Testis (tissue), 5 donors: ENCODE measurements at places on chromosomes 3 and 15.

DNA sequence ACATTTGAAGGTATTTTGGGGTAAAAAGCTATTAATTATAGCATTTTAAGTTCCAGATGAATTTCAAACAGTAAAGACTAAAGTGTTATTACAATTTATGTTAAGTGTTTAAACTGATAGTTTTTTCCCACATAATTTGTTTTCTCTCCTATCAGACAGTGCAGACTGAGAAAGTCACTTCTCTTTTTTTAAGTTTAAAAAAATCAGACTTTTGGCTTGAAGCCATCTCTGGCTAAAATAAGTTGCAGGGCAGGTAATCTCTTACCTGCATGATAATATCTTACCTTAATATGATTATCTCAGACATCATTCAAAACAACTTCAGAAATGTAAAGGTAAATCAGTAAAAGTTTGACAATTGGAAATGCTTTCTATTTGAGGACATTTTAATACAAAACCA lies 21.5 kb upstream of the RAB6B start:
- H3K27me3 ChIP-seq, result no peaks in the 10 kb centered on the region
- H3K36me3 ChIP-seq, result no peaks in the 10 kb centered on the region
- no peaks in the 10 kb centered on the region for H3K4me1 ChIP-seq
- H3K4me3 ChIP-seq, result no peak overlapping the region
- H3K27ac ChIP-seq, result no peak overlapping the region

GRCh38 chr3:179260949-179261765 lies 10.2 kb upstream of the KCNMB3 start:
- H3K4me1 ChIP-seq, result no peaks in the 10 kb centered on the region
- H3K27me3 ChIP-seq, result no peaks in the 10 kb centered on the region
- no peaks in the 10 kb centered on the region for H3K36me3 ChIP-seq
- peak; percentile 74 for DNase-seq

- H3K27me3 ChIP-seq, result no peaks in the 10 kb centered on the region
- no peak for DNase-seq
- H3K4me3 ChIP-seq, result no peak overlapping the region
- no peaks in the 10 kb centered on the region for H3K36me3 ChIP-seq
Measured at GRCh38 chr3:168220556-168220955, 124.8 kb upstream of the GOLIM4 start.

DNA sequence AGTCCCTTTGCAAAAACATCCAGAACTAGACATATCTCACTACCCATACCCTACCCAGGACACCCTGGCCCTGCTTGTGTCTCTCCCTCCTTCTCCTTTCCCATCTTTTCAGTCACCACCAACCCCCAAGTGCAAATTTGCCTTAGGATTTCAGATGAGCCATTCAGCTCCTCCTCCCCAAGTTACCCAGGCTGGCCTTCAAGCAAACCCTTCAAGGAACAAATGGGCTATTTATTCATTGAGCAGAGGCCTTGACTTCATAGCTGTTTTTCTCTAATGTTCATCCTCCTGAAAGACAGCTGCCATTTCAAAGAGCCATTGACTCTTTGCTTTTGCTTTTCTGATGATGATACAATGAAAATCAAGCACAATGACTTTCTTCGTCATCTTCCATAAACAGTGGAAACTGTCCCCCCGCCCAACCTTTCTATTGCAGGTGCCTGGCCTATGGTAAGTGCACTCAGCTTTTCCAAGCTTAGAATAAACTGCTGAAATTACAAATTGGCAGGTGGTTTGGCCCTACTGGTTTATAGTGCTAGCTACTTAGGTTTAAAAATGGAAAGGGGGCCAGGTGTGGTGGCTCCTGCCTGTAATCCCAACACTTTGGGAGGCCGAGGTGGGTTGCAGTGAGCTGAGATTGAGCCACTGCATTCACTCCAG lies 26.1 kb upstream of the KLHL6 start:
- no peak overlapping the region for H3K4me3 ChIP-seq
- no peaks in the 10 kb centered on the region for H3K36me3 ChIP-seq
- peaks cover 37% of the 10 kb centered on the region for H3K4me1 ChIP-seq

GRCh38 chr3:38297537-38297936 lies 15.4 kb downstream of the SLC22A14 start:
- no peak overlapping the region for H3K4me3 ChIP-seq
- no peaks in the 10 kb centered on the region for H3K4me1 ChIP-seq
- no peak overlapping the region for H3K27ac ChIP-seq
- no peak for DNase-seq

GRCh38 chr15:40470423-40471104 lies at the start of gene CHST14:
Gene CHST14, plus strand, starts transcription at chr15:40470984. Its CDS starts 230 bp downstream, at chr15:40471214.
- peak; percentile 43 for DNase-seq
- no peaks in the 10 kb centered on the region for H3K27me3 ChIP-seq
- H3K4me3 ChIP-seq, result peak within 1 kb of the TSS; percentile 85
- no peaks in the 10 kb centered on the region for H3K36me3 ChIP-seq
- peak within 1 kb of the TSS; percentile 45 for H3K27ac ChIP-seq

GRCh38 chr15:48096355-48096786 lies 24.4 kb upstream of the SLC24A5 start:
- no peak overlapping the region for H3K27ac ChIP-seq
- no peaks in the 10 kb centered on the region for H3K36me3 ChIP-seq
- no peak overlapping the region for H3K4me3 ChIP-seq
- DNase-seq, result no peak

DNA sequence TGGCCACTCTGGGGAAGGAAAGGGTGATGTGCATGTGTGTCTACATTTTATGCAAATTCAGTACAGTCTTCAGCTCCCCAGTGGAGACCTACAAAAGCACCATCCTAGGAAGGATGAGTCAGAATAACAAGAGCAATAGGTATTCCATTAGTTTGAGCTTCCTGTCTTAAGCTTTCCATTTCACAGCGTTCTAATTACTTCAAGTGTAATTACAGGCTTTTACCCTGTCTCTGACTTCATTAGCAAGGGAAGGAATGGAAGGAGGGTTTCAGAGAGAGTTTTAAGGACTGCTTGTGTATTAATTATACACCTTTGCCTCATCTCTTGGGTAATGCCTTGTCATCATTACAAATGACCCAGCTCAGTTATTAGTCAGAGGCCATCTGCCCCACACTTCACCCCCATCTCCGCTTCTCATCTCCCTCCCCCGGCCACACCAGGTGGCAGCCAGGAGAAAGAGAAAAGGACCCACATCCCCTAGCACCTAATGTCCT lies 202.8 kb upstream of the MRPL3 start:
- no peak for DNase-seq
- no peaks in the 10 kb centered on the region for H3K4me1 ChIP-seq
- no peak overlapping the region for H3K4me3 ChIP-seq
- no peak overlapping the region for H3K27ac ChIP-seq

DNA sequence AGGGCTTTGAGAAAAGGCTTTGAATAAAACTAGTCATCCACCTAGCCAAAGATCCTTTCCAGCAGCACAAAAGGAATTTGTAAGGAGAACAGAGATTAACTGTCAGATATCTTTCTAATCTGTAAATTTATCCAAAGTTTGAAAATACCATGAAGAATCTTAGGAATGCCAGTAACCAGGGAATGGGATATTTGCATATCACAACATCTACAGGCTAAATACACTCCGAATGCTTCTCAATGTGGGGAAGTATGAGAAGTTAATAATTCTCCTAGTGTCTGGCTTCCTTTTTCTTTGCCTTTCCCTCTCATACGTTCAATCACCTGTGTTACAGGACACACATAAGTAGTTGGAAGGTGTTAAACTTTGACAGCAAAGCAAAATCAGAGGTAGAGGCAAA lies 7.8 kb downstream of the ANAPC13 start:
- DNase-seq, result no peak
- H3K27ac ChIP-seq, result no peak overlapping the region
- no peak overlapping the region for H3K4me3 ChIP-seq
- H3K36me3 ChIP-seq, result no peaks in the 10 kb centered on the region

DNA sequence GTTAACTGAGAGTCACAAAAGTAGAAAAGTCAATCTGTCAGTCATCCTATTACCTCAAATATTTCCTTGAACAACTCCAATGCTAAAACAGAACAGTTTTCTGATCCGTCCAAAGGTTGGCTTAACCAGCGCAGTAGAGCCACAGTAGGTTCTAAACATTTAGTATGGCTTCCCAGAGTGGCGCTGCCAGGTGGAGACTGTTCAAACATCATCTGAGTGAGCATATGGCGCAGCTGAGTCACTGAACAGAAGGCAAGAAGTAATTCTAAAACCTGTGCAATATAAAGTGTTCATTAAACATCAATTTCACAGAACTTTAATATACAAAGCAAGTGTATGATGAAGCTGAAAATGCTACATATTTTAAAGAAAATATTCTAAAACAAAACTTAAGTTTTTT lies 19.9 kb downstream of the CIP2A start:
- no peaks in the 10 kb centered on the region for H3K36me3 ChIP-seq
- DNase-seq, result no peak
- H3K4me1 ChIP-seq, result no peaks in the 10 kb centered on the region
- H3K4me3 ChIP-seq, result no peak overlapping the region
- H3K27me3 ChIP-seq, result no peaks in the 10 kb centered on the region

GRCh38 chr15:25208735-25209134 lies 230.1 kb downstream of the UBE3A start:
- no peaks in the 10 kb centered on the region for H3K36me3 ChIP-seq
- H3K27ac ChIP-seq, result no peak overlapping the region
- H3K4me1 ChIP-seq, result no peaks in the 10 kb centered on the region
- no peak overlapping the region for H3K4me3 ChIP-seq
- no peaks in the 10 kb centered on the region for H3K27me3 ChIP-seq

GRCh38 chr3:14300721-14301399 lies 101.5 kb upstream of the SLC6A6 start:
- DNase-seq, result no peak
- no peaks in the 10 kb centered on the region for H3K36me3 ChIP-seq
- H3K27ac ChIP-seq, result no peak overlapping the region
- H3K27me3 ChIP-seq, result no peaks in the 10 kb centered on the region
- H3K4me3 ChIP-seq, result no peak overlapping the region

GRCh38 chr15:67110958-67111864 lies 45.8 kb downstream of the SMAD3 start:
- no peak for DNase-seq
- H3K36me3 ChIP-seq, result no peaks in the 10 kb centered on the region
- H3K4me1 ChIP-seq, result peaks cover 9% of the 10 kb centered on the region

GRCh38 chr3:173630849-173631248 lies 233.3 kb downstream of the NLGN1 start:
- DNase-seq, result no peak
- H3K4me1 ChIP-seq, result no peaks in the 10 kb centered on the region
- H3K36me3 ChIP-seq, result no peaks in the 10 kb centered on the region
- no peak overlapping the region for H3K4me3 ChIP-seq

GRCh38 chr3:158727206-158728060 lies 4.8 kb downstream of the RARRES1 start:
- H3K27me3 ChIP-seq, result no peaks in the 10 kb centered on the region
- H3K36me3 ChIP-seq, result no peaks in the 10 kb centered on the region
- peaks cover 3% of the 10 kb centered on the region for H3K4me1 ChIP-seq
- no peak overlapping the region for H3K27ac ChIP-seq
- peak; percentile 77 for DNase-seq

- no peak for DNase-seq
- no peaks in the 10 kb centered on the region for H3K27me3 ChIP-seq
- H3K27ac ChIP-seq, result peak overlapping the region; percentile 3
- no peaks in the 10 kb centered on the region for H3K36me3 ChIP-seq
- H3K4me1 ChIP-seq, result peaks cover 11% of the 10 kb centered on the region
Measured at GRCh38 chr15:60982249-60982910, 246.7 kb downstream of the RORA start.

DNA sequence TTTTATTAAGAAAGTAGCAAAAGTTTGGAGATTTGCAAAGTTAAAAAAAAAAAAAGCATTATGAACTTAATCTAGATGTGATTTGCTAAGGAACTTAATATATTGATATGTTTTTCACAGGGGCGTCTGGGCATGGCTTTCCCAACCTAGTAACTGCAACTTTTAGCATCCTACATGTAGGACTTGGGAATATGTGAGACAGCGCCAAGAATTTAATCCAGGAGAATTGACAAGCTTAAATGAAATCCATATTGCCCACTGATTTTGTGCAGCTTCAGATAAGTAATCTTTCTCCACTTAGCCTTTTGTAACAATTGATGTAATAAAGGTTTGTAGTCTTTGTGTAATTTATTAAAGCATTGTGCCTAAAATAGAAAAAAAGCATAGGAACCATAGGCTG lies 982 bp upstream of the GABPB1 start:
- H3K27me3 ChIP-seq, result no peaks in the 10 kb centered on the region
- H3K36me3 ChIP-seq, result no peaks in the 10 kb centered on the region
- H3K4me1 ChIP-seq, result peaks cover 27% of the 10 kb centered on the region
- DNase-seq, result no peak

- H3K4me1 ChIP-seq, result peaks cover 10% of the 10 kb centered on the region
- H3K36me3 ChIP-seq, result no peaks in the 10 kb centered on the region
- H3K27ac ChIP-seq, result no peak overlapping the region
- no peaks in the 10 kb centered on the region for H3K27me3 ChIP-seq
- no peak overlapping the region for H3K4me3 ChIP-seq
- DNase-seq, result no peak
Measured at GRCh38 chr3:123684209-123684608, 99.4 kb upstream of the HACD2 start.

GRCh38 chr15:73941044-73941443 lies 14.8 kb downstream of the LOXL1 start:
- peaks cover 13% of the 10 kb centered on the region for H3K4me1 ChIP-seq
- H3K4me3 ChIP-seq, result no peak overlapping the region
- DNase-seq, result no peak
- no peaks in the 10 kb centered on the region for H3K27me3 ChIP-seq
- H3K36me3 ChIP-seq, result no peaks in the 10 kb centered on the region

DNA sequence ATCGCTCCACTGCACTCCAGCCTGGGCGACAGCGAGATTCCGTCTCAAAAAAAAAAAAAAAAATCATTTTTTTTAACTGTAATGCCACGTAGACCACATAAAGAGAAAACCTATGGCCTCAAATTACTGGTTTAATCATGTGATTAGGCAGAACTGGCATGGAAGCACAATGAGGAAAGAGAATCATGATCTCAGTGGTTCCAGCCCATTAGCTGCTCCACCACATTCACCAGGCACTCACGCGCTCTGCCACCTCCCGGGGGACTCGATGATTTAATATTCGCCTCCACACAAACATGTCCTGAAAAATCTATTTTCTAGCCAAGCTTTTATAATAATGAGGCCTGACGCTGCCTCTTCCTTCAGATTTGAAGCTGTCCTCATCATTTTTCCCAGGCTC lies 204.7 kb downstream of the TBL1XR1 start:
- H3K27me3 ChIP-seq, result no peaks in the 10 kb centered on the region
- no peaks in the 10 kb centered on the region for H3K4me1 ChIP-seq
- H3K36me3 ChIP-seq, result no peaks in the 10 kb centered on the region

DNA sequence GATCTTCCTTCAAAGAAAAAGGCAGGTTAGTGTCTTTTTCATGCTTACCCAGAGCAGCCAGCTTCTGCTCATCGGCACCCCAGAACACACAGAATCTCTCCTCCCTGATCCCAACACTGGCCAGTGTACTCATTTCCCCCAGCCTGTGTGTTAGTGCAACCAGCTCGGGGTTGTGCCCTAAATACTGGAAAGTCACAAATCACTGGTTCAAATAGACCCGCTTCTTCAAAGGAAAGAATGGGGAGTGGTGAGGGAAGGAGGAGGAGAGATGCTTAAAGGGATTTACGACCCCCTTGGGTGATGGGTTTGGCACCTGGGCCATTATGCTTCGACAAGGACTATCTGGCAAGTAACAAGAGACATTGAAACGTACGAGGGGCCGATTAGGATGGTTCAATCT lies 114.0 kb downstream of the FOXB1 start:
- no peak overlapping the region for H3K4me3 ChIP-seq
- no peaks in the 10 kb centered on the region for H3K4me1 ChIP-seq
- no peaks in the 10 kb centered on the region for H3K36me3 ChIP-seq
- H3K27ac ChIP-seq, result no peak overlapping the region

GRCh38 chr3:167941234-167941995 lies 154.3 kb downstream of the GOLIM4 start:
- no peaks in the 10 kb centered on the region for H3K4me1 ChIP-seq
- no peak overlapping the region for H3K27ac ChIP-seq
- DNase-seq, result peak; percentile 32
- H3K27me3 ChIP-seq, result no peaks in the 10 kb centered on the region
- H3K4me3 ChIP-seq, result no peak overlapping the region

GRCh38 chr15:90851940-90852339 lies 16.4 kb upstream of the FURIN start:
- H3K4me1 ChIP-seq, result no peaks in the 10 kb centered on the region
- no peak overlapping the region for H3K27ac ChIP-seq
- no peak overlapping the region for H3K4me3 ChIP-seq
